Cardiac fibroblast (primary cell): ENCODE measurements at places on chromosomes 16 and 17.
A peak's percentile ranks its signal among the peaks of the same experiment; 100 is the strongest.

DNA sequence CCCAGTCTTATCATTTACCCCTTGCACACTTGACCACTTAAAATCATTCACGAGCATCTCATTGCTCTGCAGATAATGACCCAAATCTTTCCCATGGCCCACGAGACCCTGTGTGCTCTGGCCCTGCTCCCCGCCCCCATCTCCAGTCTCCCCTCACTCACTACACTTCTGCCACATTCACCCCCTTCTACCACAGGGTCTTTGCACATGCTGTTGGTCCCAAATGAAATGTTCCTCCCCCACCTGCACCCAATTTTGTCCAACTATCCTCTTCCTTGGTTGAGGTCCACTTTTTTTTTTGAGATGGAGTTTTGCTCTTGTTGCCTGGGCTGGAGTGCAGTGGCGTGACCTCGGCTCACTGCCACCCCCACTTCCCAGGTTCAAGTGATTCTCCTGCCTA, 39.2 kb downstream of the CCDC42 start:
- no peak for DNase-seq

GRCh38 chr16:2769675-2770056, 7.4 kb downstream of the ELOB start:
- DNase-seq, result peak; percentile 70

- DNase-seq, result no peak
Measured at GRCh38 chr16:81713295-81713772, 65.8 kb upstream of the PLCG2 start.

GRCh38 chr17:40552806-40553693, 12.2 kb downstream of the CCR7 start:
- no peak for DNase-seq

DNA sequence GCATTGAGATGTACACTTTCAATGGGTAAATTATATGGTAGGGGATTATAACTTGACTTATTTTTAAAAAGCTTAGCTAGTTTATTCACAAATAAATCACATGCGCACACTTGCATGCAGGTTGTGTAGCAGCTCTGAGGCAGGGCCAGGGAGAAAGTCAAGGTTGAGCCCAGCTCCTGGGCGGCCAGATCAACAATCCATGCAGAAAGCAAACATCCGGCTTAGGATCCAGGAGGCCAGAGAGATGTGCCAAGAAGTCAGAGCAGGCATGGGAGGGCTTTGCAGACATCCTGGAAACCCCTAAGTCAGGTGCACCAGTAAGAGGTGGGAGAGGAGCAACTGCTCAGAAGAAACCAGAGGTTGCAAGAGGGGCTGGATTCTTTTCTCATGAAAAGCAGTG, 186.5 kb downstream of the AXIN2 start:
- no peak for DNase-seq

DNA sequence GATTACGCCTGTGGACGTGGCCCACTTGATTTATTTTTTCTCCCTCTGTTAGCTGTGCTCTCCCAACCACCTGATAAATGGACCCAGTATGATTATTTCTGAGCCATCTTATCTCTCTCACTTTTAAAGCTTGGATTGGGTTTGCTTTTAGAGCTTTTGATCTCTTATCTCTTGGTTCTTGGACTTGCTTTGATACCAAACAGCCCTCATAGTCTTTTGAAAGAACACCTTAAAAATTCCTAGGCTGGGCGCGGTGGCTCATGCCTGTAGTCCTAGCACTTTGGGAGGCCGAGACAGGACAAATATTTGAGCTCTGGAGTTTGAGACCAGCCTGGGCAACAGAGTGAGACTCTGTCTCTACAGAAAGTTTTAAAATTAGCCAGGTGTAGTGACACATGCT, 25.8 kb downstream of the SMTNL2 start:
- no peak for DNase-seq

GRCh38 chr17:33436321-33436720, 143.2 kb upstream of the ASIC2 start:
- peak; percentile 8 for DNase-seq

- DNase-seq, result peak; percentile 70
Measured at GRCh38 chr17:10699856-10700255, 2.5 kb downstream of the ADPRM start.

- no peak for DNase-seq
Measured at GRCh38 chr17:73224663-73225305, 31.9 kb downstream of the COG1 start.
